ENCODE measurements at places on chromosomes 7 and 10.

DNA sequence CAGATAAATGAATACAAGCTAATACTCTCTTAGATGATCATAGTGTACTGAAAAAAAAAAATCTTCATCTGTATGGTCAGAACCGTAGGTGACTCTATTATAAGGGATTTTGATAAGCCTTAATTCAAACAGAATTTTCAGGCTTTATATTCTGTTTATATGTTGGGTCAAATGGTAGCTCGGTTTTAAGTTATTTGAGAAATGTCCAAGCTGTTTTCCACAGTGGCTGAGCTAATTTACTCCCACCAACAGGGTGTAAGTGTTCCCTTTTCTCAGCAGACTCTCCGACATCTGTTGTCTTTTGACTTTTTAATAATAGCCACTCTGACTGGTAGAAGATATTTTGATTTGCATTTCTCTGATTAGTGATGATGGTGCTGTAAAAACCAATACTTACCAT, 328.8 kb upstream of the MAGI2 start:
- no peak for DNase-seq

- no peak for DNase-seq
Measured at GRCh38 chr7:1859266-1860035, 189.4 kb downstream of the ELFN1 start.

- no peak for DNase-seq
Measured at GRCh38 chr7:83649701-83650100, 762 bp upstream of the SEMA3E start.

DNA sequence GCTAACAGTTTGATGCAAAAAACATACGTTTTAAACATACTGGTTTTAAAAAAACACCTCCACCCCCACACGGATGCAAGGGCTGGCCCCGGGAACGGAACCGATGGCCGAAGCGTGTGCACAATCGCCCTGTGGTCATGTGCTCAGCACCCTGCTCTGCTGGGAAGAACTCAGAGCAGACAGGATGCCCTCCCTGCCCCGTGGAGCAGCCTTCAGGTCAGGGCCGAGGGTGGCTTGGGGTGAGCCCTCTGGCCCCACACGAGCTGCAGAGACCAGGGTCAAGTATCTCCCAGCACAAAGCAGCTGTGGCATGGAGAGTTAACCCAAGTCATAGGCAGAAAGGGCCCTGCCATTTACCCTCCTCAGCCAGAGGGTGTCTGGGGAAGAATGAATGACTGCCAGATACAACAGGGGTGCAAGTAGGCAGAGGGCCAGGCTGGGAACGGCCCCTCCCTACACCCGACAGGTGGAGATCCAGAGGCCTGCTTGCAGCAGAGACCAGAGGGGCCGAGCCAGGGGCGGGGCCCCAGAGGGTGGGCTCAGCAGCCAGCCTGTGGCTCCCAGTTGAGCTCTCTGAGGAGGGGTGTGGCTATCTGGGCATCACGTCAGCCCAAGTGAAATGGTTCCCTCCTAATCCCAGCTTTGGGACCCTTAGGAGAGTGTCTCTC, 56.8 kb downstream of the ZRANB1 start:
- DNase-seq: peak; percentile 4

- DNase-seq: no peak
Measured at GRCh38 chr10:123913688-123914268, 22.2 kb upstream of the CPXM2 start.

- DNase-seq: no peak
Measured at GRCh38 chr10:112261281-112261822, 21.8 kb upstream of the TECTB start.
